ENCODE measurements at places on chromosomes 1 and 21.

- DNase-seq: no peak
These were observed 9.8 kb downstream of the DISP1 start for GRCh38 chr1:222824641-222825040.

- no peak for DNase-seq
These were observed 35.4 kb downstream of the MIA3 start for GRCh38 chr1:222653178-222653827.

DNA sequence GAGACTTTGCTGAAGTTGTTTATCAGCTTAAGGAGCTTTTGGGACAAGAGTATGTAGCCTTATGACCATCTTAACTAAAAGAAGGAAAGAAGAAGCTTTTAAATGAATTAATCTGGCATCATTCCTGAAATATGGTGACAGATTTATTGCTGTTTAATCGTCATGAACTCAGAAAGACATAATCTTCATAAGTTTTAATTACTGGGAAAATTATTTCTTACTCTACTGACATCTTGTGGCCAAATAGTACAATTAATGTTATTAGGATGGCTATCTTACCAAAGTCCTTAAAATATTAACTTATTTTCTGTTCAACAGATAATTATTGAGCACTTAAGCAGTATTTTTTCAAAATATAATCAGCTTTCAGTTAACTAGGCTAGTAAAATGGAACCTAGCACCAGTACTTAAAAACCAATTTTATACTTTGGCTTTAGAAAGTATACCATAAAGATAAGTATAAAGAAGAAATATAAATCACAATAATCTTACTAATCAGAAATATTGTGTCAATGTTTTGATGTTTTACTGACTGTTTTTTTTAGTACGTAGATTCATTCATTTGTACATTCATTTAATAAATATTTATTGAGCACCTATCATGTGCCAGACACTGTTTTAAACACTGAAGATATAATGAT, 34.7 kb upstream of the GPR25 start:
- DNase-seq: no peak

DNA sequence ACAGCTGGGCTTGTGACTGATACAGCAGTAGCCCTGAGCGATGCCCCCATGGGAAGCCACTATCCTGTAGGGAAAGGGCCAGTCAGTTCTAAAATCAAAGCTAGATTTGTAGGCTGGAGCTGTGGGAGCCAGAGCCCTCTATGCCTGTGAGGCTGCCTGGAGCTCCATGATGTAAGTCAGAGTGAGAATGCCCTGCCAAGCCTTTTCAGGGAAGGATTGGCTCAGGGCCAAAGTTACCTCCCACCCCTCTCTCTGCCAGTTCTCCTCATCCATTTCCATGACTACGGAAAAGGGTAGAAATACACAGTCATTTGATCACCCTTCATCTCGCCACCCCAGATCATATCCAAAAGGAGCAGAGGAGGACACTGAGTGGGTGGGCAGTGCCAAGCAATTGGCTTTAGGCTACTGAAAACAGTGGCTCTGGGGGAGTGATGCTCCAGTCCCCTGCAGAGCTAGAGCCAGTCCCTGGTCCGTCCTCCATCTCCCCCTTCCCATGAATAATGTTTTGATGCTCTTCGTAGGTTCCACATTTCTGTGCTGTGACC, 59.5 kb upstream of the KCNA3 start:
- DNase-seq: no peak

DNA sequence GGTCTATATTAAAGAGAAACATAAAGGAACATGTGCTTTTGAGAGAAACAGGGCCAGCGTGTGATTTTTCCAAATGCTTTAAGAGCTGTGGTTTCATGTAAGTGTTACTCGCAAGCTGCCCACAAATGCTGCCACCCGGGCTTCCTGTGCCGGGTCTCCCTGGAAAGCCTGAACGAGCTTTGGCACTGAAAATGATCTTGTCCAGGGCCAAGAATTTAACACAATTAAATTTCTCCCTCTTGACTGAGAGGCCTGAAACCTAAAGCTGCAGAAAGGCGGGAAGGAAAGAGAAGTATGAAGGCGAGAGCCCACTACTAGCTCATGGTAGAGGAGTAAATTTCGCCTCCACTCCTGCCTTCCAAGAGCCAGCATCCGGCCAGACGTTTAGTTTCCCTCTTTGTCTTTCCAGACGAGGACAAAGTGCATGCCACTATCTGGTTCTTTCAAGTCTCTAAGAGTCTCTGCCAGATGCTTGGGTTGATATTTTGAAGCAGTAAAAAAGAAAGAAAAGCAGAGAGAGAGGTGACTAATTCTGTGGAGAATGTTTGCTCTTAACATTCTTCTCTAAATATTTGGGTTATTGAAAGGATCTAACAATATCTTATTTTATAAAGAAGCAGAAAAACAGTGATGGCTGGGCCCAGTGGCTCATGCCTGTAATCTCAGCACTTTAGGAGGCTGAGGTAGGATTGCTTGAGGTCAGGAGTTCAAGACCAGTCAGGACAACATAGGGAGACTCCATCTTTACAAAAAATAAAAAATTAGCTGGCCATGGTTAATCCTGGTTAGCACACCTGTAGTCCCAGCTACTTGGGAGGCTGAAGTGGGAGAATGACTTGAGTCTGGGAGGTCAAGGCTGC, 100.0 kb upstream of the HNRNPU start:
- no peak for DNase-seq

DNA sequence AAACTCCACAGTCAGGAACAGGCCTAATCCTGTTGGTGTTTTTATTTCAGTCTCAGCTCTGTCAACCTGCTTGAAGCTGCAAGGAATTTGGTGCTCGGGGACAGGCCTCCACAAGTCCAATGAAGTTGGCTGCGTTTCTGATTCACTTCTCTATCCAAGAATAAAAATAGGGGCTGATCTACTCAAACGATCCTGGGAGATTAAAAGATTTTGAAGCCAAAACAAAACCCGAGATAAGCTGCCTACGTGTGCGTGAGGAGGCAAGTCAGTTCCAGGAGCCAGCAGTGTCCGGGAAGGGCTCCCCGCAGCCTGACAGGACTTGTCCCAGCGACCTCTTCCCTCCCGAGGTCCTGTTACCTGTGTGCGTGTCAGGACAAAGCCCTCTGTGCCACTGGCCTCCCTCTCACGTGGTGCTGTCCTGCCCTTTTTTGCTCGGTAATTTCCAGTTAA, 98.0 kb downstream of the ETS2 start:
- no peak for DNase-seq

- no peak for DNase-seq
These were observed 25.2 kb upstream of the ABCG1 start for GRCh38 chr21:42193721-42194120.

GRCh38 chr1:175508320-175509110, 234.9 kb downstream of the TNR start:
- DNase-seq: no peak

GRCh38 chr21:33293811-33294216, 27.6 kb downstream of the IL10RB start:
- DNase-seq: no peak

GRCh38 chr21:32994305-32994704, 31.4 kb upstream of the OLIG2 start:
- no peak for DNase-seq
